ENCODE measurements at places on chromosomes 11 and 22.

DNA sequence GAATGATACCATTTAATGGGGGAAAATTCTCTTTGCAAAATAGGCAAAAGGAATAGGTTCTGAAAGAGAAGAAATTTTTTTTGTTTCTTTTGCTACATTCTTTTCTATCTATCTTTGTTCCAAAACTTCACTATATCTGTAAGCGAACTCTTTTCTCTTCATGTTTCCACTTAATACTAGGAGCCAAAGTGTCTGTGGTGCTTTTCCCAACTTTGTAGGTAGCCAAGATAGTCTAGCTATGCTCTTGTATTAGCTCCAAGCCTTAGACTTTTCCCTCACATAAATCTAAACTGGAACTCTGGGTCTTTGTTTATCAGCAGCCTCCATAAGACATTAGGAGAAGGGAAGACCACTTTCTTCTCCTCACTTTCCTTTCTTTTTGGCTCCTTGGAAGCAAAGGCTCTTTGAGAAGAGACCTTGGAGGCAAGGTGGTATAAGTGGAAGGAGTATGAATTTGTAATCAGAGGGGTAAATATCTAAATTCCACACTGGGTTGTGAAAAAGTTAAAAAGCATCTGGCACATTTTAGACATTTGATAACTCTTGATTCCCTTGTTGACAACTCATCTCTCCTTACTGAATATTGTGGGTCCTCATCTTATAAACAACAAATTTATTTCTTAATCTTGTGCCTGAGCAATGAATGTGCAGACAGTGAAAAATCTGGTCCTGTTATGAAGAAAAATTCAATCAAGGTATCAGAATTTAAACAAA lies 130.0 kb downstream of the EHF start:
- DNase-seq, result no peak

GRCh38 chr11:6443269-6444003 lies 2.6 kb upstream of the HPX start:
- no peak for DNase-seq

DNA sequence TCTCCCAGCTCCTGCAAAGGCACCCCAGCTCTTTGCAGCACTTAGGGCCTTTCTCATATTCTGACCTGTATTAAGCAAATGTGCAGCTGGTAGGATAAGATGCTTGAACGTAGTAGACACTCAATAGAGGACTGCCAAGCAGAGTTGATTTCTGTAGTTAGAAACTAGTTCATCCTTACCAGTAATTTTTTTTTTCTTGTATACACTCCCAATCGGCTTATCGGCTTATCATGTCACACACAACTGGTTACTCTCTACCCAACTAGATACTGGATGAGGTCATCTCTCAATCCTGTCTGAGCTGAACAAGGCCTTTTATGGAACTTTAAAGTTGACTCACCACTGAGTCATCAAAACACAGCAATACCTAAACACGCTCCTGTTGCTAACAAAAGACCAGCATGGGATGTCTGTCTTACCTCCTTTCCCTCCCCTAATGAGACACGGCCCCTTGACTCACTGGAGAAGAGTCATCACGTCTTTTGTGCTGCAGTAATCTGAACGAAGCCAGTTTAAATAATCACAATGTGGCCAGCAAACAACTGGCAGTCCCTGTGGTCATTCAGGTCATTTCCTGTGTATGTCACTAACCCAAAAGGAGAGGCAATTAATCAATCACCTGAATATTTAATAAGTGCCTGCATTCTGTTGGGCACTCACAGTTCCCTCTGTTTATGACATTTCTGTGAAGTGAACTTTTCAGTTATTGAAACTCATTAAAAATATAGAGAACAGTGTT lies 7.5 kb upstream of the WEE1 start:
- DNase-seq, result no peak

DNA sequence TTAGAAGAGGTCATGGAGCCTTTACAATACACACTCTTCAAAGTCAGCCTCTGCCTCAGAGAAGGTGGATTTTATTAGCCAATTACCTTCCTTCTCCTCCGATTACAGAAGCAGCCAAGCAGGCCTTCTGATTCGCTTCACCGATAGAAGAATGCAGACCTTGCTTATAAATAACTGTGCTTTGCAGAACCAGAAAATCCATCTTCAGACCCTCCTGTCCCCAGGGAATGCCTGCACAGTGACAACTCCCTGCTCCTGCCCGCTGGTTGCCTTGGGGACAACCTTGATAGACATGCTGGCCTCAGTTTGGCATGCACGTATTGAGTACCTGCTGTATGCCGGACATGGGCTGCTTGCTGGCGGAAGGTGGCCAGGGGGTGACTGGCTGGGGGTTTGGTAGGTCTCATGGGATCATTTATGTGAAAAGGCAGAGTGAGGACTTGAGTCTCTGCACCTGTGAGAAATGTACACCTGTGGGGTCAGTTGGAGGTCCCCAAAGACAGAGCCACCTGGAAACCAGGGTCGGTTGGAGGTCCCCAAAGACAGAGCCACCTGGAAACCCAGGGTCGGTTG lies 1238.7 kb downstream of the BRD1 start:
- no peak for DNase-seq

- DNase-seq, result no peak
Measured at GRCh38 chr11:34451053-34451452, 12.3 kb downstream of the CAT start.

DNA sequence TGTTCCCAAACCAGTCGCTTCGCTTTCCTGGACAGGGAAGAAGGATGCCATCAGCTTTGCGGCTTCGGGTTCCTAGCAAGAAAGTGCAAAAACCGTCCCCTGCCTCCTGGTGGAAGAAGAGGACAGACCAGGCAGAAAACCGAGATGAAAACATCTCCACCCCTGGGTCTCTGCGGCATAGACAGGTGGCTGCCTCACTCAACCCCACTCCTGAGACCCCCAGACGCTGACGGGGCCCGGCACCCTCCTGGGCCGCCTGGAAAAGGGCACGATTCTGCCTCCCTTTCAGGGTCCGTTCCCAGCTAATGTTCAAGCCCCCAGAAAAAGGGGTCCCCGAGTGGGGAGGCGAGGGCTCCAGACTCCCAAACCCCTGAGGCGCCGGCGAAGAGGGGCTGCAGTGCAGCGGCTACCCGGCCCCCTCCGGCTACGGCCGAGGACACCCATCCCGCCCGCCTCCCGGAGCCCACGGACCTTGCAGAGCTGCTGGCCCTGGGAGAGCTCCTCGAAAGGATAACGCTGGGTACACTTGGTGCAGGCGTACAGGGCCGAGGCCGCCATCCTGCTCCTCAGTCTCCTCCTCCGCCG lies 569 bp downstream of the FAM76B start:
- DNase-seq, result no peak

DNA sequence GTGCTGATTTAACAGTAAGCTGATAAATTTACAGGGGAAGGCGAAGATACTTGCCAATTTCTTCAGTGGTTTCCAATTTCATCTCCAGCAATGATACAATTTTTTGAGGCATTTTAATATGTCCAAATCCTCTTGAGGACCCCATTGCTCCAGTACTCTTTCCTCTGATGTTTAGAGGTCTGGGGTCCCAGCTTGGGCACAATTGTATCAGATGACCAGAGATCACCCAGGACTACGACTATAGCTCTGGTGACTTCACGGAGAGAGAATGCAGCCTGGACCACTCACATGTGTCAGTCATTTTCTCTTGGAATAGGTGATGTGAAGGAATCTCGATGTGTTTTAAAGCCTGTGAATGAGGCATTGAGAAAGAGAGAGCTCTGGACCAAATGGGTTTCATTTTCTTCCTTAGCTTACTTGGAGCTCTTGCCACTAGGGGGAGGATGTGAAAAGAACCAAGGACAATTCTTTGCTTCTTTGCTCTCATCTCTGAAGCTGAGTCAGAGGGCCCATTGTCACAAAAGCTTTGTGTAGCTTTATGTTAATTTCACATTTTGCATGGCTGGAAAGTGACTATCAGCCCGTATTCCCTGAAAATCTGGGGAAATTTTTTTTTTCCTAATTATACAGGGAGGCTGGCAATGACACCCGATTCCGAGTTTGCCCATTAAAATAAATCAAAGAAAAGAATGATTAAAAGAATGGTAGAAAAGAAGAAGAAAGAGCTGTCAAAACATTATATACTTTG lies 6.7 kb upstream of the CCDC90B start:
- no peak for DNase-seq

DNA sequence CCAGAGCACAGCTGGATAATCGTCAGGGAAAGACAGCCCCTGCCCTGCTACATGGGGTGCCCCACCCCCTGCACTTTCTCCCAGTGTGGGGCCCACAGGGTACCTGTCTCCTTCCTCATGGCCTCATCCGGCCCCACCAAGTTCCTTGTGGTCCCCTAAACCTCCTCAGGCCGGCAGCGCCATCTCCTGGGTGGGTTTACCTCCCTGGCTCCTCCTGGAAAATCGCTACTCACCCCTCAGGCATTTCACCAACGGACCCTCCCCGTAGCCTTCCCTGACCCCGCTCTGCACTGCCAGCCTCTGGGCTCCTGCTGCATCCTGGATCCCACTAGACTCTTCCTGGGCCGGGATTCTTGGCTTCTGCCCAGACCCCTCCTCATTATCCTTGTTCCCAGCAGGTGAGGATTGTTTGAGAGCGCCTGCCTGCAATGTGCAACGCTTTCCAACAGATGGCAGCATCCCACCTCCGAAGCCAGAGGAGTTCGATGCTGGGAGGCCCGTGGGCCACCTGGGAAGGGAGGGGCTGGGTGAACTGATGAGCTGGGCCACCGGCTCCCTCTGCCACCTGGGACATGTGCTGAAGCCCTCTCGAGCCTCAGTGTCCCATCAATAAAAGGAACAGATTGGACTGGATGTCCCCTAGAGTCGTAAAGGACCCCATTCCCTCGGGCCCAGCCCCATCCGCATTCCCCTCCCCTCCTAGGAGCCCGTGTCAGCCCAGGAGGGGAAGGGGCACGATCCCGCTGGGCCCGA lies 44.2 kb upstream of the TTLL12 start:
- no peak for DNase-seq

- no peak for DNase-seq
Measured at GRCh38 chr22:23580576-23581259, 628 bp upstream of the IGLL1 start.

- no peak for DNase-seq
Measured at GRCh38 chr11:93492464-93493251, 50.5 kb downstream of the SMCO4 start.

DNA sequence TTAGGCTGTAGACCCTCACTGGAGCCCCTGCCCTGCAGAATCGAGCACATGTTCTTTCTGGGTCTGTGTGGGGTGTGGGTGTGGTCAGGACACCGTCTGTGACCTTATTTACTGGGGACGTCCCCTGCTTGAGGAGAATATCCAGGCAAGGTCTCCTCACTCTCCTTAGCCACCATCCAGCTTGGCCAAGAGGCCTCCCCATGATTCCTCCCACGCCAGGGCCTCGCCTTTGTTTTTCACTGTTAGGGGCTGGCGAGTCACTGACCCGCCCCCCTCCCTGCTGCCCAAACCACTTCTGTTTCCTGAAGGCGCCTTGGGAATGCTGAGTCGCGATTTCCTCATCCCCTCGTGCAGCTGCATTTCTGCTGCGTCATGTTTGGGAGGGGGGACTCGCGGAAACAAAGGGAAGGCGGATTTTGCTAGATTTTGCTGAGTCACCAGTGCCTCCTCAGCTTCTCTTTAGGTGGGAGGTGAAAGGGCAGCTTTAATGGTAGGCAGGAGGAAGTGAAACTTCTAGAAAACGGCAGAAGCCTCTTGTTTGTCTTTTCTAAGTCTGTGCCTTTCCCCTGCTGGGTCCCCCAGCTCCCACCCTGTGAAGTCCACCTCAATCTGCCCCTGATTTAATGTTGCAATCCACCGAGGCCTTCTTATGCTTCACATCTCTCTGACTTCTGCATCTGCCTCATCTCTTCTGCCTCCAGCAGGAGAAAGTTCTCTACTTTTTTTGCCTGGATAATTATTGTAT lies 4.0 kb upstream of the HMOX1 start:
- DNase-seq, result no peak

DNA sequence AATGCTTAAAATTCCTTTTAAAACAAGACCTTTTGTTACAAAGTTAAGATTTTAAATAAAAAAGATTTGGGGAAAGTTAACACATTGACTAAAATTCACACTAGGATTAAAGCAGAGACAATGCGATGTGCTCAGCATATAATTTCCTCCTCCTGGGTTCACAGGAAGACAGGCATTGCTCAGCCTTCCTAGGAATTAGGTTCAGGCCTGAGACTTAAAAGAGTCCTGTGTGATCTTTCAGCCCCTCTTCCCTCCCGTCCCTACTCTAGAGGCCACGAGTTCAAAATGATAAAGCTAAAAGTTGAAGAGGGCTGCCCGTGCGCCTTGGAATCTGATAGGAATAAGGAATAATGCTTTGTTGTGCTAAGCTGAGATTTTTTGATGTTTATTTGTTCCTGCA lies 218.6 kb downstream of the KIRREL3 start:
- DNase-seq, result no peak

- DNase-seq, result no peak
Measured at GRCh38 chr11:33844236-33844635, 47.6 kb downstream of the LMO2 start.

DNA sequence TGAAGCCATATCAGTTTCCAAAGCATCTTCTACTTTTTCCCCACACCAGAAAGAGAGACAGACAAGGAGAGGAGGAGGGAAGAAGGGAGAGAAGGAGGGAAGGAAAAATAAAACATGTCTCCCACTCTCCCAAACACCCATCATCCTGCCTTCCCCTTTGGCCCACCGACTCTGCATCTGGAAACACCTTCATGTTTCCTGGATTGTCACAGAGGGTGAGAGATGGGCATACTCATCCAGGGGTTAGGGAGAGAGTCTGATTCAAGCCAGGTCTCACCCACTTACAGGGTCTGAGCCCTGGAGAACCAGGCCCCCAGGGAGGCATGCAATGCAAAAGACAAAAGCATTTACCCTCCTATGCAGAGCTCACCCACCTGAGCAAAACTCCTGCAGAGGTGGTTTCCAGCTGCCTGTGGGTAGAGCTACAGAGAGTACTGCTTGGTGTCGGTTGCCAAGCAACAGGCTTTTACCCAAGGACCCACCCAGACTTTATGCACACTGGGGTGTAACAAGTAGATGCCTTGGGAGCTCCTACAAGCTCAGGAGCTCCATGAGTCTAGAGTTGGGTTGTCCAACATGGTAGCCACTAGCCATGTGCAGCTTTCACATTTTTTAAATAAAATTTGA lies 33.4 kb downstream of the MN1 start:
- DNase-seq, result no peak

- DNase-seq, result no peak
Measured at GRCh38 chr22:30187094-30187493, 59.5 kb downstream of the LIF start.

- no peak for DNase-seq
Measured at GRCh38 chr22:27270818-27271510, 530.6 kb downstream of the MN1 start.

GRCh38 chr11:31131760-31132159 lies 237.8 kb downstream of the DCDC1 start:
- DNase-seq, result no peak

GRCh38 chr22:31148953-31149627 lies 8.8 kb upstream of the PLA2G3 start:
- no peak for DNase-seq

GRCh38 chr11:66111158-66111557 lies 41.1 kb downstream of the PACS1 start:
- no peak for DNase-seq

GRCh38 chr22:37454857-37455686 lies 27.8 kb upstream of the ELFN2 start:
- no peak for DNase-seq
